ENCODE measurements at places on chromosomes 16 and 17.

DNA sequence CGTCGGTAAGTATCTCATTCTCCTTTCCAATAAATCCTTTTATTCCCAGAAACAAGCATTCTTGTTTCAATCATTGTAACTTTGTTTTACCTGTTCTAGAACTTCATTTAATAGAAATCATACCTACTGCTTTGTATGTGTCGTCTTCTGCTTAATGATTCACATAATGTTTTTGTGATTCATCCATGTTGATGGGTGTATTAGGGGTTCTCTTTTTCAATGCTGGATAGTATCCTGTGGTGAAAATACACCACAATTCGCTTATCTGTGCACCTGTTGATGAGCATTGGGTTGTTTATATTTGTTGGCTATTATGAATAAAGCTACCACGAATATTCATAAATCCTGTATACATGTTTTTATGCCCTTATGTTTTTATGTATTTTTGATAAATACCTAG, 703.2 kb downstream of the MAF start:
- no peak for DNase-seq

DNA sequence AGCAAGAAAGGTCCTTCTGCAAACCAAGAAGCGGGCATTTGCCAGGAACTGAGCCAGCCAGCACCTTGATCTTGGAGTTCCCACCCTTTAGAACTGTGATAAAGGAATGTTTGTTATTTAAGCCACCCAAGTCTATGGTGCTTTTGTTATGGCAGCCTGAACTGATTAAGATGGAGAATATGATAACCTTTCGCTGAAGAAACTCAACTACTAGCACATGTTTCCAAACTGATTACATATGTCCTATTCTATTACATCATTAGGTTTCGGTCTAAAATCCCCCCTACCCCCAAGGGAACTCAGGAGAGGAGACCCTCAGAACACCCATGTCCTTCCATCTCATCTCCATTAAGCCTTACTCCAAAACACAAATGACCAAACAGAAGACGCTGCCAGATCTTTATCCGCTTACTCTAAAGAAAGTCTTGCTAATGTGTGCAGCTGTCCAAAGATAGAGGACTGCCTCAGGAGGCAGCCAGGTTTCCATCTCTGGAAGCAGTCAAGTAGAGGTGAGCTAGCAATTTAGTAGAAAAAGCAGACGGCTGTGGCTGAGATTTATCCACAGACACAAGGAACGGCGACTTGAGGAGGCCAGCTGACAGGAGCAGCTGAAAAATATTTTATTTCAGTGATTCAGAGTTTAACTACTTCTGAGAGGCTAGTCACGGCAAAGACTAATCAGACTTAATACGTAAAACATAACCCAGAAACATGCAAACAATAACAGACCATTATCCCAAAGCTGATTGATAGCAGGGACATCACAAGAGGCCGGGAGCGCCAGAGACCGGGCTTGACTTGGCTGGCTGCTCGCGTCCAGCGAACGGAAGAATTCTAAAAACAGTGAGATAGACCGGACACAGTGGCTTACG, 611.4 kb upstream of the CDH5 start:
- no peak for DNase-seq

- no peak for DNase-seq
Observed at GRCh38 chr17:45425984-45426413, 6.7 kb downstream of the ARHGAP27 start.

GRCh38 chr17:63834431-63835166, 7.1 kb upstream of the FTSJ3 start:
- no peak for DNase-seq
